ENCODE measurements at places on chromosomes 6 and 20.

DNA sequence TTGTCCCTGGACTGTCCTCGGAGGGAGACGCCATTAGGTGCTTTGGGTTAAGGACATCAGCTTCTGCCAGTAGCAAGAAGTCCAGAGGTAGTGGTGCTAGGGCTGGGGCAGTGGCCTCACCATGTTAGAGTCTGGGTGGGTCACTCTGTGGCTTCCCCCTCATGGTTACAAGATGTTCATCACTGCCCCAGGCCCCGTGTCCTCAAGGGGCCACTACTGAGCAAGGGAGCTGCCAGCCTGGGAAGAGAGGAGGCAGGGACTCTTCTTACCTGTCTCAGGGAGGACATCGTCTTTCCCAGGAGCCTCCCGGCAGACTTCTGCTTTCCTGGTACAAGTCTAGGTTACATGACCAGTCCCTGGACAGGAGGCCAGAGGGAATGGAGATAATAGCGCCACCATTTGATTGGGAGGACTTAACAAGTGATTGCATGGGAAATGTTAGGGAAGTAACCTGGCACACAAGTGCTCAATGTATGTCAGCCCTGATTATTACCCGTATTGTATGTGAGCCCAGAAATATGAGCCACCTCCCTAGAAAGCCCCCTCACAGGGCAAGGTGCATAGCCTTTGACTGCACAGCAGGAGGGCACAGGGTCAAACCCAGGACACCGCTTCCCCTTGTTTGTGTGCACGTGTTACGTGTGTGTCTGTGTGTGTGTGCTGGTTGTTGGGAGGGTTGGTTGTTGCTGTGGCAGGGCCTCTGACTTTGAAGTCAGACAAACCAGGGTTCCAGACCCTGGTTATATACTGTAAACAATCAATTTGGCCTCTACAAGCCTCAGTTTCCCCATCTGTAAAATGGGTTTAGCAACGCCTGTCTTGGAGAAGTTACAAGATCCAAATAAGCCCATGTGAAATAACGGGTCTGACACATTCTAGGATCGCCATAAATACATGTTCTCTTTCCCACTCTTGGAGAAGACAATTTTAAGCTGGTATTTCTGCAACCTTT is 30.0 kb downstream of the SIRPA start:
- no peak overlapping the region for H3K4me3 ChIP-seq
- H3K4me1 ChIP-seq: no peaks in the 10 kb centered on the region
- H3K36me3 ChIP-seq: no peaks in the 10 kb centered on the region
- H3K27ac ChIP-seq: no peak overlapping the region
- no peak for DNase-seq

DNA sequence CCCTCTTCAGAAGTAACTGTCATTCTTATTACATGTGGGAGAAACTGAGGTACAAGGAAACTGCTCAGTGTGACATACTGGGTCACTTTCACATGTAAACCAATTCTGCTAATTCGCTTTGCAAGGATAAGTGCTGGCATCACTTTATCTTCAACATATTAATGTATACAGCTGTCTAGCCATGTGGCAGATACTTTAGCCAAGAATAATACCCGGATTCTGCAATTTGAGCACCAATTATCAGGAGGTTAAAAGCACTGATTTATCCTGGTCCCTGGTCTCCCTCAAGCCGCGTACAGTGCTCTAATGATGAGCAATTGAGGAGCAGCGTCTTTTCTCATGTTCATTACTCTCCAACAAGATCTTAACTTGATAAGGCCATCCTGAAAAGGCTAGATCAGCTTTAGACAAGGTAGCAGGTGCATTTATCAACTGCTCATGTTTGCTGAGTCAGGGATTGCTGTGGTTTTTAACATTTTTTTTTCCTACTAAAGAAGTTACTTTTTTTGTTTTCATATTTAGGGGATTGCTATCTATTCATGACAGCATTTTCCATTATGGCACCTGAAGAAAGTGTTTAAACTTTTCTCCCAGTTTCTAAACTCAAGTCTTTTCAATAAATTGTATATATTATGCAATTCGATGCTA is 1066.3 kb upstream of the MAP3K7 start:
- no peaks in the 10 kb centered on the region for H3K27me3 ChIP-seq
- no peak overlapping the region for H3K27ac ChIP-seq
- no peak for DNase-seq

GRCh38 chr6:140987364-140988155 is 1145.2 kb upstream of the GJE1 start:
- no peaks in the 10 kb centered on the region for H3K4me1 ChIP-seq
- DNase-seq: no peak
- H3K27me3 ChIP-seq: no peaks in the 10 kb centered on the region
- no peak overlapping the region for H3K27ac ChIP-seq
- no peak overlapping the region for H3K4me3 ChIP-seq

- DNase-seq: no peak
- H3K27ac ChIP-seq: no peak overlapping the region
- no peaks in the 10 kb centered on the region for H3K27me3 ChIP-seq
- no peaks in the 10 kb centered on the region for H3K36me3 ChIP-seq
Measured at GRCh38 chr6:117389227-117390057, 36.3 kb downstream of the ROS1 start.

GRCh38 chr6:3771407-3772011 is 20.0 kb upstream of the PXDC1 start:
- H3K36me3 ChIP-seq: no peaks in the 10 kb centered on the region
- no peaks in the 10 kb centered on the region for H3K27me3 ChIP-seq
- no peak for DNase-seq
- no peak overlapping the region for H3K27ac ChIP-seq
- no peak overlapping the region for H3K4me3 ChIP-seq

- H3K4me3 ChIP-seq: no peak overlapping the region
- H3K4me1 ChIP-seq: peaks cover 19% of the 10 kb centered on the region
- H3K27me3 ChIP-seq: no peaks in the 10 kb centered on the region
- peak overlapping the region; percentile 80 for H3K27ac ChIP-seq
- DNase-seq: no peak
Measured at GRCh38 chr6:44733126-44733525, 345.6 kb downstream of the CDC5L start.

DNA sequence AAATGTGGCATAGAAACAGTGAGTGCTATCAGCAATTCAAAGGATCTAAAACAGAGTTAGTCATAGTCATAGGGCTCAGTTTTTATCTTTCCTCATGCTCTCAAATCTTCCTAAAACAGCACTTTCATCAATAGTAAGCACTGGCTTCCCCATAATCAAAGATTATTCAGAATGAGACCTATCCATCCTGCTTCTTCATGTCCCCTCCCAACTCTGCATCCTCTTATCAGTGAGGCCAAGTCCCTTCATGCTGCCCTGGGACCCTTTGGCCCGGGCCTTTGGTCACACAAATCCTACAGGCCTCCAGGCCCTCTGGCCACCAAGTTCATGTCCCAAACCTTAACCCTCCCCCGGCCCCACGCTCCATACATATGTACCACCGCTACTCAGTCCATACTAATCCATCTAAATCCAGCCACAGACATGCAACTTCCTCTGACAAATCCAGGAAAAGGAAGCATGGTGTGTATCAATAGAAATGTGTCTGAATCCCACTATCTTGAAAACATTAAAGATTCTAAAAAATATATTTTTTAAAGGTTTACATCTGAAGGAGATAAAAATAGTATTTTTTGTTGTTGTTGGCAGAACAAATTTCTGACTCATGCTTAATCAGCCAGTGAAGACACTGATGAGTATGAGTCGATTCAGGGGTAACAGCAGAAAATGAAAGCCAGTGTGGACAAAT is 143.5 kb downstream of the PDE7B start:
- H3K36me3 ChIP-seq: no peaks in the 10 kb centered on the region
- H3K4me3 ChIP-seq: no peak overlapping the region
- H3K4me1 ChIP-seq: no peaks in the 10 kb centered on the region
- DNase-seq: no peak
- no peaks in the 10 kb centered on the region for H3K27me3 ChIP-seq

DNA sequence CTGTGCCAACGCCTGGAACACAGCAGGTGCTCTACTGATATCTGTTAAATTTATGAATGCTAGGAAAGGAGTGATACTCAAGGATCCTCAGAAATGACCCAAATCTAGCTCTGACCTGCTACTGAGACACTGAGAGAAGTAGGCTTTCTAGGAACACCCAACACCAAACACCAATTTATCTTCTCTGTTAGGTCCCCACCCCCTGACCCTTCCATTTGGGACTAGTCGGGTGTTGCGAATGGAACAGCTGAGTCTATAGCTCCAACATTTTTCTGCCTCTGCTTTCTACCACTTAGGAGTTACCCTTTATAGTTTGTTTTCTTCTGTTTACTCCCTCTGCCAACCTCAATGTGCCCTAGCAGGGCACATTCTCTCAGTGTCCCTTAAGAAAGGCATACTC is 24.0 kb downstream of the CPNE1 start:
- DNase-seq: no peak
- H3K36me3 ChIP-seq: no peaks in the 10 kb centered on the region
- H3K27me3 ChIP-seq: no peaks in the 10 kb centered on the region
- H3K4me3 ChIP-seq: no peak overlapping the region

GRCh38 chr6:42275376-42276033 is 57.8 kb upstream of the MRPS10 start:
- no peak overlapping the region for H3K4me3 ChIP-seq
- no peaks in the 10 kb centered on the region for H3K36me3 ChIP-seq
- no peak overlapping the region for H3K27ac ChIP-seq
- no peaks in the 10 kb centered on the region for H3K27me3 ChIP-seq
- H3K4me1 ChIP-seq: peaks cover 7% of the 10 kb centered on the region
